Stimulated activated CD4-positive, alpha-beta T cell treated with anti-CD3 and anti-CD28 coated beads, Interleukin-1b, Interleukin-23, amount 100 ng/mL, for 4 hours (primary cell): ENCODE measurements at places on chromosomes 1 and 21.

- DNase-seq = no peak
Observed at GRCh38 chr1:28286111-28286510, 26.8 kb downstream of the SESN2 start.

DNA sequence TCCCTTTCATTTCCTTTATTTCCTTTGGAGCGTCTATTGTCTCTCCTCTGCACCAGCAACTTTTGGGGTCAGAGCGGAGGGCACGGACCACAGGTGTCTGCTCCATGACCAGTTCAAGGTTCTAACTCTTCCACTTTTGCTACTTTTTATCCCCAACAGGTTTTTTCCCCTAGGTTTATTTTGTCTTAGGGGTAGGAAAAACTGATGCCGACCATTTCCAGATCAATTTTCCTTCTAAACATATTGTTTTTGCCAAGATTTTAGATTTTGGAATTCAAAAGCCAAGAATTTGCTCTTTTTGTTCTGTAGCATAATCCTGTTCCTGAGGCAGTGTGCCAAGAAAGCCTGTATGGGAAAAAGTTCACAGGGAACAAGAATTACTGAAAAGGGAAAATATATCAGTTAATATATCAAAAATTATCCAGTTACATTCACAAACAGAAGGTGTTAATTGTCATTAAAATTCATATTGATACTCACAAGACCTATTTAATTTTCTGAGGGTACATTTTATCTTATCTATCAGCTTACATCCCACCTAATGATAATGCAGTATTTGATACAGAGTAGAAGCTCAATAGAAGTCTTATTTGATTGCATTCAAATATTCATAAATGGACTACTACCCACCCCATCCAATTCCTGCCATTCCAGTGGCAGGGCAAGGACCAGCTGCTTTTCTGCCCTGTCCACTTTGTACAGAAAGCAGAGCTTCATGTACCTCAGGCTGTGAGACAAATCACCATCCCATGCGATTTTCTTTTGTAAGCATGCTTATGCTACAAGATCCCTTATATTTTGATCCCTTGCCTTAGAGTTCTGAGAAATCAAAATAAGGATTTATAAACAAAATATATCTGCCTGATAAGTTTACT is 31.2 kb downstream of the TSEN15 start:
- DNase-seq = no peak

DNA sequence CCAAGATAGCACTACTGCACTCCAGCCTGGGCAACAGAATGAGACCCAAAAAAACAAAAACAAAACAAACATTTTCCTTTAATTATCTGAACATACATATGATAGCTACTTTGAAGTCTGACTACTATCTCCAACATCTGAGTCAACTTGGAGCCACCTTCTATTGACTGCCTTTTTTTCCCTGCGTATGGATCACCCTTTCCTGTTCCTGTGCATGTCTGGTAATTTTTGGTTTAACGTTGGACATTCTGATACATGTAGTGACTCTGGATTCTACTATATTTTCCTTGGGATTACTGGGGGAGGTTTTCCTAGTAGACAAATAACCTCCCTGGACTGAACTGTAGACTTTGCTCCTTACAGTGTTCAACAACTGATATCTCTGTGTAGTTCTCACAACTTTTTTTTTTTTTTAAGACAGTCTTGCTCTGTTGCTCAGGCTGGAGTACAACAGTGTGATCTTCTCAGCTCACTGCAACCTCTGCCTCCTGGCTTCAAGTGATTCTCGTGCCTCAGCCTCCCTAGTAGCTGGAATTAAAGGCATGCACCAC is 70.3 kb downstream of the KIAA0319L start:
- DNase-seq = no peak

- no peak for DNase-seq
Observed at GRCh38 chr1:103106426-103107341, 1.6 kb downstream of the COL11A1 start.

GRCh38 chr1:237093691-237094090 is 51.7 kb downstream of the RYR2 start:
- DNase-seq = no peak

DNA sequence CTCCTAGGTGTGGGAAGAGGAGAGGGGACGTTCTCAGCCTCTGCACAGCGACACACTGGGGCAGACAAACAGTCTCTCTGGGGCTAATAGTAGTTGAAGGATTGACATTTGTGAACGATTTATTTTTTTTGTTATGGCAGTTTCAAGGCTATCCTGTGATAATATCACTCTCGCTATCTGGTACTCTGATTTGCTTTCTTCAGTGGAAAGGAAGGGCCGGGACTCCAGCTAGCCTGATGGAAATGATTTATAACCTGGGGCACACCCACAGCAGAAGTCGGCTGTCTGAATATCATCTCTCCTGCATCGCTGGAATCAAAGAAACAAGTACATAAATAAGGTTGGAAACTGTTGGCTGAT is 122.7 kb downstream of the KCNN3 start:
- DNase-seq = no peak

DNA sequence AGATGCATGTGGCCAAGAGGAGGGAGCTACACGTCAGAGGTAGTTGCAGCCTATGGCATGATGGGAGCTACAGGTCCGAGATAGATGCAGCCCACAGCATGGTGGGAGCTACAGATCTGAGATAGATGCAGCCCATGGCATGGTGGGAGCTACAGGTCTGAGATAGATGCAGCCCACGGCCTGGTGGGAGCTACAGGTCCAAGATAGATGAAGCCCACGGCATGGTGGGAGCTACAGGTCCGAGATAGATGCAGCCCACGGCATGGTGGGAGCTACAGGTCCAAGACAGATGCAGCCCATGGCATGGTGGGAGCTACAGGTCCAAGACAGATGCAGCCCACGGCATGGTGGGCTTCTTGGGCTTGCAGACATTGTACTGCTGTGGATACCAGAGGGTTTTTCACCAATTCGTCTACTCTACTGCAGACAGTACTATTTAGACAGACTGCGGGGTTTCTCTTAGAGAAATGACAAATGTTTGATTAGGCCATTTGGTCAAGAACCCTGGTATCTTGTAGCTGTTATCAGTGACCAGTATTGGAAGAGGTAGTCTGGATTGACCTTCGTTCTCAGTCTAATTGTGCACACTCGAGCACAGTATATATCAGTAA is 127.4 kb downstream of the DHRS3 start:
- no peak for DNase-seq

DNA sequence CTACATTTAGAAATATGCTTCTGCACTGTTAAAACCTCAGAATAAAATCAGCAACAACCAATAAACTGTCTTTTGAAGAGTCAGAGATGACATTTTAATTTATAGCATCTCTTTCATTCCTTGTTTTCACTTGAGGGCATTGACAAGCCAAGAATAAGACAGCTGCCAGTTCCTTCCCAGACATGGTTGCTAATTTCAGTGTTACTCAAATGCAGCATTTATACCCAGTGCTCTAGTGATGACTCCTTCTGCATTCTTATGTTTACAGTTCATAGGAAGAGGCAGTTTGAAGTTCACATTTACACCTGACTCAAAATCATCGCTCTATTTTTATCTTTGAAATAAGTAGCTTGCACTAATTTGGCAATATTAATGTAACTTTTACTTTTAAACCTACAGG is 44.9 kb downstream of the PLA2G4A start:
- DNase-seq = no peak

DNA sequence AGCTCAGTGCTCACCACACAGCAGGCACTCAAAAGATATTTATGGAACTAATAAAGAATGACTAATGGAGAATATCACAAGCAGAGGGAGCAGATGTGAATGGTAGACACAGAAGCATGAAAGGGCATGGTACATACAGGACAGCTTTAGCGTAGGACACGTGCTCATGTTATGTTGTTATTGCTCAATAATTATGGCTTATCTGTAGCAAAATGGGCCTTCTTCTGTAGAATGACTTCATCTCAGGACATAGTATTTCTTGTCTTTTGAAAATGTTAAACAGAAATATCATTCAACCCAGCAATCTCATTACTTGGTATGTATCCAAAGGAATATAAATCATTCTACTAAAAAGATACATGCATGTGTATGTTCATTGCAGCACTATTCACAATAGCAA is 58.9 kb upstream of the EXO1 start:
- DNase-seq = no peak

- DNase-seq = no peak
Observed at GRCh38 chr1:9100471-9101043, 28.3 kb downstream of the GPR157 start.
